Stimulated activated CD4-positive, alpha-beta T cell treated with anti-CD3 and anti-CD28 coated beads, Interleukin-15, amount 100 ng/mL, for 1 hour (primary cell): ENCODE measurements at places on chromosomes 2 and 18.

DNA sequence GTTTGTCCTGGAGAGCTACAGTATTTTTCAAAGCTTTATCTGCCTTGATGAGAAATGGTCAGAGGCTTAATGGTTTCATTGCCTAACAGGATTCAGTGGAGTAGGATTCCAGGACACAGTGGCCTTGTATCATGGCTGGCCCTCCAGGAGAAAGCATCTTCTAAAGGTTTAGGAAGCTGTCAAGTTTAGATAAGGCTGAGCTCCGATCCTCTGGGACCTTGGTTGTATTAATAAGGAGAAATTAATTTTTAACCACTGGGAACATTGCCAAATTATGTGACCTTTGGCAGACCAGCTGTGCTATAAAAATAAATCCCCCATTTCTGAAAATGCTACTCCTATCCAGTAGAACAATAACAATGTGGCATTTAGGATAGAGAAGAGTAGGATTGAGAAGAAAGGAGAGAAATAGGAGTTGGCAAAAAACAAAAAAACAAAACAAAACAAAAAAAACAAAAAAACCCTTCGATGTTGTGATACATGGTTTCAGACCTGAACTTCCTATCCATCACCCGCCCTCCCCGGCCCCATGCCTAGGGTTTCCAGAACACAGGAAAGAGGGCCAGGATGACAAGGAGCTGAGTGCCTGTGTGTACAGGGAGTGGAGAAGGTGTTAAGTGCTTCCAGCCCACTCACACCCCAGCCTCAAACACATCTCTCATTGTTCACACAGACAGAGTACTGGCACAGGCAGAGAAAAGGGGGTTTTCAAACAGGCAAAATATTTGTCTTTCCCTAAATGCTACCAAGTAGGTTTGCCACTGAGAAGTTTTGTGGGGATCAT is 6.3 kb downstream of the NRP2 start:
- DNase-seq = no peak

- DNase-seq = no peak
Measured at GRCh38 chr18:30234755-30235154, 807.8 kb downstream of the DSC3 start.

DNA sequence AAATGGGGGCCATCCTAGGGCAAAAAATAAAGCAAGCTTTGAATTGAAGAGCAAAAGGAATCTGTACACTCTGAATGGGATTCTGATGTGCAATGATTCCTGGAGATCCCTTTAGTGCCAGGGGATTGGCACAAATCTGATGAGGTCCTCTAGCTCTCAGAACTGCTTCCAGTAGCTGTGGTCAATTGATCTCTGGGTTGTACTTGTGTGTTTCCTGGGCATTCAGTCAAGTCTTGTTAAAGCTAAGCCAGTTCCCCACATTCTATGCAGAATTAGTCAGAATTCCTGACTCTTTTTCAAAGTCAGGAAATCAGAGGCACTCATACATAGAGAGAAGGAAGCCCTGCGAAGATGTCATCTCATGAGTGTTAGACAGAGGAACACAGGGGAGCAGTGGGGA is 161.3 kb downstream of the DNER start:
- no peak for DNase-seq

GRCh38 chr2:27148801-27149439 is at the start of gene TCF23:
TCF23 (plus strand) TSS chr2:27149004; CDS start chr2:27149134, 130 bp downstream.
- no peak for DNase-seq

DNA sequence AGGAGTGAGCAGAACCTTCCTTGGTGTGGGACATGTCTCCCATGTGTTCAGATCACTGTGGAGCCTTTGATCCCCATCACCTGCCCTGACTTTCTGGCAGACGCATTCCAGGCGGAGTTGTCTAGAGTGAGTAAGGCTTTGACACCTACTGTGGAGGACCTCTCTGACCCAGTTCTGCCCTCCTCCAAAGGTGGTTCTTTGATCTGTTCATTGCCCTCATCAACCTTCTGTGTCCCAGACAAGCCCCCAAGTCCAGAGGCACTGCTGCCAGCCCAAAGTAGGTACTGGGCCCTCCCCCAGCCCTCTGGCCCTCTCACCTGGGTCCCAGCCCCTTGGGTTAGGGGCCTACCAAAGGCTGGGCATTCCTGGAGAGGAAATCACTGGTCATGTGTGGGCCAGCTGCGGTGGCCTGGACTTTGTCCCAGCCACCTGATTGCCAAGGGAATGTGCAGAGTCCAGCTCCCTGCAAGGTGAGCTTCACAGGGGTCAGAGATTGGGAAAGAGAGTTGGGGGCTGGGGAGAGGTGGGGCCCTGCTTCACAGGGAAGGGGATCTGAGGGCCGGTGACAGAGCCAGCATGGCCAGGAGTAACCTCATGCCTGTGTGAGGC is 12.1 kb upstream of the FAHD2A start:
- DNase-seq = no peak

GRCh38 chr2:162965191-162965590 is 126.6 kb upstream of the KCNH7 start:
- no peak for DNase-seq

GRCh38 chr2:38959466-38959865 is 69.8 kb downstream of the ARHGEF33 start:
- DNase-seq = no peak

DNA sequence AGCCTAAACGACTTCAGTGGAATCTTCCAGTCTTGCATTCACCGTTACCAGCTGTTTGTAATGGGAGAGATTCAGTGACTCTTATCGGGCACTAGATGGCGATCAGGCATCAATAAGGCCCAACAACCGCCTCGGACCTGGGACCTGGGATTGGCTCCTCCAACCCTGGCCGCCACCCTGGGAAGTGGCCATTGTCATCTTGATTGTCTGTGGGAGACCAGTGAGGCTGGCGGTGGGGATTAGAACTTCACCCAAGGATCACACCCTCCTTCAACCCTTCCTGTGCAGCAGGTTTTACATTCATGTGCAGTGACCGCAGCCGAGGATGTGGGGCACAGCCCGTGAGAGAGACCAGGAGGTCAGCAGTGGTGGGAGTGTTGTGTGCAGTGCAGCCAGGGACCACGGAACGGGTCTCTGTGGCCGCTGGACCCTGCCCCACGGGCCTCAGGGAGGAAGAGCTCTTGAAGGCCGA is 85.3 kb downstream of the SPP2 start:
- no peak for DNase-seq

DNA sequence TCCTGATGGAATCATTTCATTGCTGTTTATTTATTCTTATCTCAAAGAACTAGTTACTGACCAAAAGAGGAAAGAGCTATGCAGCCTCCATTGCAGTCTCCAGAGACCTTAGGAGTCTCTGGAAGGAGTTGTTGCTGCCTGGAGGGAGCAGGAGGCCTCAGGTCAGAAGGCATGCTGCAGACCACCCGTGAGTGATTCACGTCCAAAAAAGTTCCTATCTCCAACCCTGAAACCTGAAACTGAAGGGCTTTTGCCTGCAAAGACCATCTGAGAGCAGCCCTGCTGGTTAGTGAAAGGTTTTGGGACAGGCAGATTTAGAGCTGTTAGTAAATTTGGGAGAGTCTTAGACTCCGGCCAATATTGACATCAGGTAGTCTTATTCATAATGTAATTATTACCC is 29.1 kb downstream of the SLC25A52 start:
- DNase-seq = no peak

DNA sequence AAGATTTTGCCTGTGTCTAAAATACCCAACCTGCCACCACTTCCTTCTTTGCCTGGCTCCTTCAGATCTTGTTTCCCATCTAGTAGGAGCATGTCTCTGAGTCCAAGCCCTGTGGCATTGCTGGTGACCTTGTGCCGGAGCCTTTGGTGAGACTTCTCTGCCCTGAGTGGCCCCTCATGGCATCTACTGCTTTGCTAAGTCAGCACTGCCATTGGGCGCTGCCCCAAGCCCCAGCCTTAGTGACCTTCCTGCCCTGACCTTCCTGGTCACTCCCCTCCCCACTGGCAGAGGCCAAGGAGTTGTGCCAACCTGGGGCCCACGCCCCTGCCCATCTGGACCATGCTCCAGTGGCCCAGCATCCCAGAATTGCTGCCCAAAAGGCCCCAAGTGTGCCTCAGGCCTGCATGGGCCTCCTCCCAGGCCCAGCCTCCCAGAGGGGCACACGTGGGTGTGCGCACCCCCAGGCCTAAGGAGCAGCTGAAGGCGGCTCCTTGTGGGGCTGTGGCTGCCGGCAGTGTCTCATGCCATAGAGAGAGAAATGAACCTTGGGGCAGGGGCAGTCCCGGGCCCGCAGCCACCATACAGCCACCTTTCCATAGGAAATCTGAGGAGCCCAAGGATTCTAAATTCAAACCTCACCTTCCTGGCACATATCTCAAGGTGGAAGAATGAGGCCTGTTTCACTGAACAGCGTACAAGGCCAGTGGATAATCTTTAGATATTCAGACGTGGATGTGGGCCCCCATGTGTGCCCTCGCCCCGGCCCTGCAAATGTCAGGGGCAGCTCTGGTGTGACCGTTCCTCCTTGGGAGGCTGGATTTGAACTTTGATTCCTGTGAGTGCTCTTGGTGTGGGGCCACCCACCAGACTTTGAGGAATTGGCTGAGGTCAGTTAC is 100.2 kb upstream of the SLC66A3 start:
- DNase-seq = no peak

DNA sequence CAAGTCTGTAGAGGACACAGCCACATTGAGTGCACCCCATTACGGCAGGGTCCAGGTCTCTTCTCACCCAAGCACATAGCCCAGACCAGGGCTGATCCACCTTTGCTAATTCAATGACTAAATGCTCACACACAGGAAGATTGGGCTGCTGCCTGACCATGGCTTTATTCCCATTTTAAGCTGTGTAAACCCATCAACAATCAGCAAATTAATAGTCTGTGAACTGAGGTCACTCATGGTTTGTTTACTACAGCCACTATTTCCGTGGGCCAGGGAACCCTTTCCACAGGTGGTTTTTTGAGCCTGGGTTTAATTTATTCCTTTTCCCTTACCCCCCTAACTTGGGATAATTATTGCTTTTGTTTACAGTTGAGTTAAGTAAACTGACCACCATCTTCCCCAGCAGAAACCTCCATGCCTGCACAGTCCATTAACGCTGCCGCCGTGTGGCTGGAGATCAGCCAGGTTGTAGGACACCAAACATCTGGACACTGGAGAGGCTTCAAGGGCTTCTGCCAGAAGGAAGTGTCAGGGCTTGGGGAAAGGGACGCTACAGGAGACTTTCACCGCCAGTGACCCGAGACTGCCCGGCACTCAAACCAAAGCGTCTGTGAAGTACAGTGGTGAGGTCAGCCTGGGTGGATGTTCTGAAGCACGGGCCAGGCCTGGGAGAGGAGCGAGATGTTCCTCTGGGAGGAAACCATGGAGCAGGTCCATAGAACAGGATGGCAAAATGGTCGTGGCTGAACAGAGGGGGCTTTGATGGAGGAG is 282.9 kb downstream of the DYSF start:
- no peak for DNase-seq

DNA sequence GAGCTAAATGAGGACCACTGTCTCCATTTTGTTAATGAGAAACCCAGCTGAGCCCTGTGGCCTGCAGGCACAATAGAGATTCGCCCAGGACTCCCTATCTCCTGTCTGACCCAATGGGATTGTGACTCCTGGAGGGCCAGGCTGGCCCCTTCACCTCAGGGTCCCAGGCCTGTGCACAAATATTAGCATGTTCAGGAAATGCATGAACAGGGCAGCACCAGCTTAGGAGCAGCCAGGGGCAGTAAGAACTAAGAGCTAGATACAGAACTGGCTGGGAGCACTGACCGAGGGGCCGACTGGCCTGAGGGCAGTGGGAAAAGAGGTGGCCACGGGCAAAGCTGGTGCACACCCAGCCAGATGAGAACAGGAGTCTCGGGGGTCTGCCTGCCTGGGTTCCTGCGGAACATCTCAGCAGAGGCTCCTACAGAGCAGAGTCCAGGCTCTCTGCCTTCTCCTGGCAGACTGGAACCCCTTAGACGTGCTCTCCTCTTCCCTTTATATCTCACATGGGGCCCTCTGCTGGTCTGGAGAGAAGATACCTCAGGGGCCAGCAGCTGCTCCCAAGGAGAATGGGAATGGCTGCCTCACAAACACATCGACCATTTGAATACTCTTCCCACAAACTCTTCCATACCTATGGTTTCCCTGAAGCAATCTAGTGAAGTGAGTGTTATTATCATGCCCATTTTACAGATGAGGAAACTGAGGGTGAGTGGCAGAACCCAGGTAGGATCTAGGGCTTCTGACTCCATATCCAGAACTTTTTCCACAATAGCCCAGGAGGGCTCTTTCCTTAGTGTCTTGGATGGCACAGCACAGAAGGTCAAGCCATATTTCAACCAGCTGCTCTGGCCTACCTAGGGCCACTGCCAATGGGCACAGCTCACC is 77.6 kb upstream of the OTOF start:
- no peak for DNase-seq

DNA sequence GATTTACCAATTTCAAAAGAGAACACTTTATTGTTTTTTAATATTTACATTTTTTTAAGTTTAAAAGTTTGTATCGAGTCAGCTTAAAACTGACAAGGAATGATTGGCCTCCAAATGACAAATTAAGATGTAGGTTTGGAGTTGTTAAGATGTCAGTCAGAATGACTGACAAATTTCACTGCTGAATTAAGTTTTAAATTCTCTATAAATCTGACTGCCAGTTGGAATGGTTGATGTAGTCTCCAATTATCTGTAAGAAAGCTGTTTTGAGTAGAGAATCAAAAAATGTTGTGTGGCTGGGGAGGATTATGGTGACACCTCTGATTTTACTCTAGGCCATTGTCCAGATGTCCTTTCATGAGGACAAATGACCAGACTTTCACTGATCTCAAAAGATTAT is 165.3 kb upstream of the CDH20 start:
- no peak for DNase-seq

DNA sequence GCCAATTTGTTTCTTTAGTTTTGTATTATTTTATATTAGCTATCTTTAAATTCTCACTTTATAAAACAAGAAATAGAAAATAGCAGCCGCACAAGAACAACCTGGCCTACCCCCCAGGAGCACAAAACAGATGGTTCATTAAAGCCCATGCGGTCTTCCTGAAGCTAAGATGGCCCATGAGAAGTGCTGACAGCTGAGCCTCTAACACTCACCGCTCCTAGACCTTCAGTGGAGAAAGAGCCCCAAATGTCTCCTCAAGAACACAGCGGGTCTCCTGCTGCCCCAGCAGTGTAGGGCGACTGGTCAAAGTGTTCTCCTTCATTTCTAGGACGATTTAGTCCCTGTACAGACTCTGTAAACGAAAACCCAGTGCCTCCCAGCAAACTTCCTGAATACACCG is 45.1 kb downstream of the LPIN2 start:
- DNase-seq = no peak

GRCh38 chr2:83058683-83059082 is 1400.4 kb downstream of the SUCLG1 start:
- DNase-seq = no peak

GRCh38 chr18:13526519-13526918 is 199.8 kb downstream of the FAM210A start:
- no peak for DNase-seq

GRCh38 chr2:219724628-219725027 is 97.2 kb downstream of the SLC4A3 start:
- DNase-seq = no peak

- no peak for DNase-seq
Measured at GRCh38 chr18:78876868-78877267, 102.8 kb upstream of the SALL3 start.

- DNase-seq = no peak
Measured at GRCh38 chr18:3794537-3795348, 344.8 kb downstream of the TGIF1 start.
